Activated T-cell treated with anti-CD3 and anti-CD28 coated beads, Interleukin-2, amount 50 U/mL, for 1 hour (primary cell): ENCODE measurements at places on chromosomes 7 and 10.

DNA sequence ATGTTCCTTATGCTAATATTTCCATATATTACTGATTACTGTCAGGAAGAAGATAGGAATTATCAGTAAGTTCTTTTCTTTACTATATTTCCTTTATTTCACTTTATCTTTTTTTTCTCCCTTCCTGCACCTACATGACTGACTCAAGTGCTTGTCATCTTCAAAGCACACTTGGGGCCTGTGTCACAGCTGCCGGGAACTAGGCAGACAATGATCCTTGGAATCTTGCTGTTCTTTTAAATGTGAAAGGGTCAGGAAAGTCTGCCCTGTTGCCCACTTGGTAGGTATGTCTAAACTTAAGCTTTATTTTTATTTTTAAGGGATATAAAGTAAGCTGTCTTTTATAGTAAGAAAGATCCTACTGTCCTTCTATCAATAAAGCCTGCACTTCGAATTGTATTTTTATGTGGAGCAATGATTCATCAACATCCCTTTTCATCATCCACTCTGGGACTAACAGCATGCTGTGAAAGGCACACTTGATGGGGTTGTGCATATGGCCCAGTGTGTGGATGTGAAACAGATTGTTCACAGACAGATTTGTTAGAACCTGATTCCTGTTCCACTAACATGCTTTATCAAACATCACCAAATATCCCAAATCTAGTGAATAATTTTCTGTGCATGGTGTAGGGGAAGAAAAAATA is 556.9 kb downstream of the DNAJB9 start:
- no peak for DNase-seq

DNA sequence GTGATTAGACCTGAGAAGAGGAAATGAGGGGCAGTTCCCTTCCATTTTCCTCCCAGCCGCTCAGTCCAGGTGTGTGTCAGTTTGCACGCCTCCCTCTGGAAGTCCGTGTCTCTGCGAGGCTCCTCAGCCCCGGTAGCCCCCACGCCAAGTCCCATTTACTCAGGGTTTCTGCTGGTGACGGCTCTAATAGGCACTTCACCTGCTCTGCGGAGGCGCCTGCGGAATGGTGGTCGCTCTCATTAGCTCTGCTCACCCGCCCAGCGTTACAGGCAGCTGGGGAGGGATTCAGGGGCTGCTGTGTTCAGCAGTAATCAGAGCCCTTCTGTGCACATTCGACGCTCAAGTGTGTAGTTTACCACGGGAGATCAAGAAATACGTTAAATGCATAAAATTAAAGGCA is 179.9 kb downstream of the MGMT start:
- DNase-seq, result no peak

GRCh38 chr10:53697038-53697437 is 924.5 kb upstream of the MBL2 start:
- DNase-seq, result no peak

- no peak for DNase-seq
These were observed 41.4 kb downstream of the CAMK1D start for GRCh38 chr10:12390733-12391132.

GRCh38 chr7:3494947-3495346 is 193.9 kb downstream of the SDK1 start:
- DNase-seq, result no peak

- no peak for DNase-seq
These were observed 4.9 kb downstream of the TMEM270 start for GRCh38 chr7:73865738-73866445.

DNA sequence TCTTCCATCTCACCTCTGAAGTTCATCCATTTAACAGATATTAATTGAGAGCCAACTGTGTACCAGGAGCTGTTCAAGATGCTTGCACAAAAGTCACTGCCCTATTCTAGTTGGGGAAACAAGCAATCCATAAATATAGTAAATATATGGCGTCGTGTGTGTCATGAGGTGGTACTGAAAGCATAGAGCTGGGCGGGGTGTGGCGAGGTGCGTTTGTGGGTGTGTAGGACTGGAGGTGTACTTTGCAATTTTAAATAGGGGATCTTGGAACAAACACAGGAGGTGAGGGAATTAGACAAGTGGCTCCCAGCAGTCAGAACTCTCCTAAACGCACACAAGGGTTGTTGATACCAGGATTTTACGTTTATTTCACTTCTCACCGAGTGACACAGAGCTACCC is 490 bp upstream of the ZNF239 start:
- no peak for DNase-seq

GRCh38 chr10:113965683-113966082 is 78.0 kb upstream of the ADRB1 start:
- no peak for DNase-seq

DNA sequence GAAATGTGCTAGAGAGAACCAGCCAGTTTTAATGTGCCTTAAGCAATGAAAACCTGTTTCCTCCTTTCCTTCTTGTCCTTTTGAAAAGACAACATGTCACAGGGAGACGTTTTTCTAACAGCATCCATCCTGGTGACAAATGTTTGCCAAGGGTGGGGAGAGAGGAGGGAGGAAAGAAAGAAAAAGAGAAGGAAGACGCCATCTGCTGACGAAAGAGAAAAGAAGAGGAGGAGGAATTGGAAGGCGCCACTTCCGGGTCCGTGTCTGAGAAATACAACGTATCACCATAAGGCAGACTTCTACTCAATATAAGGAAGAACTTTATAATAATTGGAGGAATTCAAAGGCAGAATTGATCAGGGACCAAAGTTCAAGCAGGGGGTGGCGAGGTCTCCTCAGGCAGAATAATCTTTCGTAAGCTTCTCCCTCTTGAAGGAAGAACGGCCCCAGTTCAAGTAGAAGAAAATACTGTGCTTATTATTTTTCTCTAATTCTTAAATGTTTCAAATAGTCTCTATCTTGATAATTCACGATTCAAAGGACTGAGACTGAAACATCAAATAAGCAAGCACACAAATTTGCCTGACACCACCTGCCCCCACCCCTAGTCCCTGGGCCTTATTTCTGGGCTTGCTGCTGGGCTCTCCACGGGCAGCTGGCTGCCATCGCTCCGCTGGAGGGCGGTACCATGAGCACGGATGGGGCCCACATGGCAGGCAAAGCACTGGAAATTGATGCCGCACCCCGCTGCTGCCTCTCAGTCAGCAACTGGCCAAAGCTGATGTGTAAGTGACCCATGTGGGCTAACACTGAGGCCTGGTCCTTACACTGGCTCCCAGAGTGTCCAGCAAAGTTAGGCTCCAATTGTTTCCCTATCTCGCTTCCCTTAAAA is 273.7 kb upstream of the KLF14 start:
- peak; percentile 41 for DNase-seq

DNA sequence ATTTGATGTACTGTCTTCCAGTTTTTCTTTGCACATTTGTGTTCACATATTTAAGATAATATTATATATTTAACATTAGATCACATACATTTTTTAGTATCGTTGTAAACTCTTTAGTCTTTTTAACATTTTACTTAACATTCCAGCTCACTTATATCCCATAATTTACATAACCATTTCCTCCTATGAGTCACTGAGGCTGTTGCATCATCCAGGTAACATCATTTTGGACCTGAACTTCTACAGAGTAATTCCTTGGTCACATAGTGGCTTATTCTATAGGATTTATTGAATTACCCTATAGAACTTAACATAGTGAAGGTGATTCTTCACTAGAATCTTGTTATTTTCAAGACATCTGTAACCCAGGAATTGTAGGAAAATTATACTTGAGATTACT is 194.4 kb downstream of the POU6F2 start:
- DNase-seq, result no peak

- no peak for DNase-seq
These were observed 109.4 kb downstream of the MAD1L1 start for GRCh38 chr7:2123360-2123759.

DNA sequence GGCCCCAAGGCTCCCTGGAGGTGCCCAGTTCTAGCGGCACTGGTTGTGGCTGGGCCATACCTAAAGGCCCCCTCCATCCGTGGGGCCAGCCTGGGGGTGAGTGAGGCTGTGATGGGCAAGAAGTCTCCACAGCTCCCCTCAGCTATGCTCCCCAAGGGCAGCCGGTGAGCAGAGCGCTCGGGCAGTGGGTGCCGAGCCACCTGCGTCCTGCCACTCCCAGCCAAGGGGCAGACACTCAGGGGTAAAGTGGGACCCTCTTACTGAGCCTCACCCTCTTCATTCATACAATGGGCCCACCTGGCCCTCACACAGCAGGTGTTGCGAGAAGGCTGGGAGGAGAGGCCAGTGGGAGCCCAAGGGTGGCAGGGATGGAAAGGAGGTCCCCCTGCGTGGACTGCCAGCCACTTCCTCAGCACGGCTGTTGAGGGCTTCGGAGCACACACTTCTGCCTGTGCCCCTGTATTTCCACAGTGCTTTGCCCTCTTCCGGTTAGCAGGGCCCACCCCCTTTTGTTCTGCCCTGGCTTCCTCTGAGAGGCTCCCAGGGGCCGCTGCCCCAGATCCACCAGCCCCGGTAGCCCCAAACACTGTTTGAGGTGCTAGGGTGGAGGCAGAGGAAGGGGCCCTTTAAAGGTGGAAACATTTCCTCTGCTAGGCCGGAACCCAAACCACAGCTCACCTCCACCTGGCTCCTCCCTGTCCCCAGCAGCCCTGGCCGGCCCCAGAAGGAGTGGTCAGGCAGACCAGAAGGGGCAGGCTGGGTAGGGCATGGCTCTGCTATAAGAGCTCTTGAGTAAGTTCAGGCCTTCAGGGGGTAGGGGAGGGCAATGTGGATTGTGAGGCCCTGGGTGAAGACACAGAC is 16.4 kb upstream of the C10orf105 start:
- peak; percentile 58 for DNase-seq

DNA sequence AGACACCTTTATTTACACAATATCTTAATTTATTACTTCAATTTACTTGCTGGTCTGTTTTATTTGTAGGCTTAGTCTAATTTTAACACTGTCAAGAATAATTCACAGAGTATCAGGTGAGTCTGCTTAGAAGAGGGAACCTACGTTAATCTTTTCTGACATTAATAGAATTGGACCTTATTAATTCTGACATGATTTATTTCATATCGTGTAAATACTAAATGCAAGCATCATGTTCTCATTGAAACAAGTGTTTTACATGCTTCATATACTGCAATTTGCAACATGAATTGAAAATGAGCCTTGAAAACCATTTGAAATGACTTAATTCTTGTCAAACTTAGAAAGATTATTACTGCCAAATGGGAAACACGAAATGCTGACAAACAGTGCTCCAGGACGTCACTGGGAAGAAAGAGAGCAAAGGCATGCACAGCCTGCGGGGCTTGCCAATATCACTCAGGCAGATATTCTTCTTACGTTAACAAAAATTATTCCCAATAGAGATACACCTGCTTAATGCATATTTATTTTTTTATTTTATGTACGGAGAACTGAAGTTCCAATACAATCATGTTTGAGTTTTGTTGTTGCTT is 282.0 kb upstream of the AKR1E2 start:
- no peak for DNase-seq

DNA sequence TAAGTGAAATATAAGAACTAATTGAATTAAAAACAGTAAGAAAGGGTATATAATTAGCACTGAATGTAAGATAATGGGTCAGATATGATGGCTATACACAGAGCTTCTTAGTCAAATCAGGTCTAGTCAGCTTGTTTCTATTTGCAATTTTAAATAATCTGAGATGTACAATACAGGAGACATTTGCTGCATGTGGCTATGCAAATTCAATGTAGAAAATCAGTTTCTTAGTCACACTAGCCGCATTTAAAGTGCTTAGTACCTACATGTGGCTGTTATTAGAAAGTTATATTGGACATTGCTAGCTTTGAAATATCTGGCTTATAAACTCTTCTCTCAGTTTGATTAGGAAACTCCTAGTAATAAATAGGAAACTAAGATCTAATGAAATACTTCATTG is 25.3 kb downstream of the CCDC7 start:
- no peak for DNase-seq

- DNase-seq, result no peak
These were observed 876.5 kb upstream of the LRRTM3 start for GRCh38 chr10:66049335-66049734.

DNA sequence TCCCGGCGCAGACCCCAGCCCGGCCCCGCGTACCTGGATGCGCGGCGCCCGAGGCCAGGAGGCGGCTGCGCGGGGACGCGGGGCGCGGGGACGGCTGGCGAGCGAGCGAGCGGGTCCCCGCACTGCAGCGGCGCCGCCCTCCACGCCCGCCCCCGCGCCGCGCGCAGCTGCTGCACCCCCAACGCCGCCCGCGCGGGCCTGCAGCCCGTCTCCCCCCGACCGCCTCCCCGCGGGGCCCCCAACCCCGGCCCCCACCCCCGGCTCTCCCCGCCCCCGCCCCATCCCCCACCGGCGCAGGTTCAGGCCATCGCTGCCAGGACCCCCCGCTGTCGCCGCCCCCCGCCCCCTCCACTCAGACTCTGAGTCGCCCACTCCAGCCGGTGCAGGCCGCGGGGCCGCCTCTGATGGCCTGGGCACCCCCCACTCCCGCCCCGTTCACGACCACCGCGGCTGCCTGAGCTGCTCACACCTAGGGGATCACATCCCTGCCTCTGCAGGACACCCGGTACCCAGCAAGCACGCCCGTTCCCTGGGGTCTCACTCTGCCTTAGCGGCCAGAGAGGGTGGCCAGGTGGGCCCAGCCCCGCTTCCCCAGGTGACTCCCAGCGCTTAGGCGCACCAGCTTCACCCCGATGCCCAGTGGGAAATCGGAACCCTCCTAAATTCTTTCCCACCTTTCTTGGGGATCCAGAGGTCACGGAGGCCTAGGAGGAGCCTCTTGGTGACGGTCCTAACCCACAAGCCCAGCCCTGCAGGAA is 13.9 kb upstream of the DNAAF5 start:
- DNase-seq, result peak; percentile 32

DNA sequence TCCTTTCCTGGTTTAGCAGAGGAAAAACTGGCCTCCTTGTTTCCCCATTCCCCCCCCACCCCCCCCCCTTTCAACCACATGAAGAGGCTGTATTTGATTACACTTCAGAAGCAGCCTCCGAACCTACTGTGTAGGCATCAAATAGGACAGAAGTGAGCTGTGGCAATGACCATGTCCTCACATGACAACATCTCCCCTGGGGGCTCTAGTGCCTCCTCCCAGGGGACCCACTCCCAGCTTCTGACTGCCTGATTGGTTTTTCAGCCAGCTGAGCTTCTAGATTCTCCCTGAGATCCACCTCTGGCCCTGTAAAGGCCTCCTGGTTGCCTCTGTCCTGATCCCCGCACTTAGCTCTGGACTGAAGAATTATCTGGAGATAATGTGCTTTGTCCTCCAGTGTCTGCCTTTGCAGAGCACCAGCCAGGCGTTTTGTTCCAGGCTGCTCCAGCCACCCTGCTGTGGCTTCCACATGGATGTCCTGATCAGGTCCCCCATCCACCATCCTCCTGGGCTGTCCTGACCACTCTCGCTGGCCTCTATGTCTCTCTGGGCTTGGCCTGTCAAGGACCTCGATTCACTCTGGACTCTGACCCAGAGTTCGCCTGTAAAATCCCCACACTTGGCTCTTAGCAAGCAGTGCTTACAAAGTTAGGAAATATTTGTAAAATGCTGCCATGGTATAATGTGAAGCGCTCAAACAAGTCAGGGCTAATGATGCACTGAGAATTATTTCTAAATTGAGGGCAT is 42.4 kb upstream of the TOMM7 start:
- DNase-seq, result no peak
